ENCODE measurements at places on chromosomes 2 and 18.

GRCh38 chr18:8705238-8705960 is at the start of gene MTCL1:
MTCL1 (plus strand) TSS chr18:8705556; CDS start chr18:8705661, 105 bp downstream.
- DNase-seq: peak; percentile 45

DNA sequence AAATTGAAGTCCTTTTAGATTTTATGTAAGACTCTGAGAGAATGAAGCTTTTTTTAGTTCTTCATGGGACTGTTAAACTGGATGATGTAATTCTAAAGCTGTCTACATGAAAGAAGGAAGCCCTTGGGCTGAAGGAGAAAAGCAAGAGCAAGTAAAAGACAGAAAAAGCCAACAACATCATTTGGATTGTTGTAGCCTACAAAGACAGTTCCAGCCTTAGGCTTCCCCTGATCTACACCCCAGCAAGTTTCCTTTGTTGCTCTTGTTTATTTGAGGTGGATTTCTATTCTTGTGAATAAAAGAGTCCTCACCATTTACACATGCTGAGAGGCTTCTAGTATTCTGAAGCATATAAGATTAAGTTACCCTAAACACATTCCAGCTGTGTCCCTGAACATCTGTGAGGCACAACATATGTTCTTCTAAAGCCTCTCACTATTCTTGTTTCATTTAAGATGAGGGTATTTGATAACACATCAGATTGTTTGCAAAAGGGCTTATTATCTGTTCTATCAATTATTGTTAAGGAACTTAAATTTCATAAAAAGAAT is 377.8 kb downstream of the LNPK start:
- no peak for DNase-seq

DNA sequence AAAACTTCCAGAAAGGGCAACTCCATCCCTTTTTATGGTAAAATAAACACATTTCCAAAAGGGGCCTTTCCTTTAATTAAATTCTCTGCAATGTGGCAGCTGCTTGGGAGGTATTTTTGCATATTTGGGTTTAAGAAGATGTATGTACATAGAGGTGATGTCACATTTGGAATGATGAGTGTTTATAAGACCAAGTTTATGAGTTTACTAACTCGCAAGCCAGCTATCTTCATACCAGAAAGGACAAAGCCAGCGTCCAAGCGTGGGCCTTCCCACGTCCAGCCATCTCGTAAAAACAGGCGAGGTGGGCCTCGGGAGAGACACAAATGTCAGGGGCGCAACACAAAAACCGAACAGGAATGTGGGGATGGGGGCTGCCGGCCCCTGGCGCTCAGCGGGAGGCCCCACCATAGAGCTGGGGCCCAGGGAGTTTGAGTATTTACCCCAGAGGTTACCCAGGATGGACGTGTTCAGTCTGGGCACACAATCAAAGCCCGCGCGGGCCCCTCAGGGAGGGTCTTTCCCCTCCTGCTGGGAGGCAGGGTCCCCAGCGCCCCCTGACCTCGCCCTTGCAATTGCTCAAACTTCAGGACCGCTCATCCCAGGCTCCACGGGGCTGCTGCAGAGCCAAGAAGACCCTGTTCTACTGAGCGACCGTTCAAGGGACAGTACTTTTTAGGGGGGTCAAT is 137.3 kb downstream of the TWIST2 start:
- no peak for DNase-seq

DNA sequence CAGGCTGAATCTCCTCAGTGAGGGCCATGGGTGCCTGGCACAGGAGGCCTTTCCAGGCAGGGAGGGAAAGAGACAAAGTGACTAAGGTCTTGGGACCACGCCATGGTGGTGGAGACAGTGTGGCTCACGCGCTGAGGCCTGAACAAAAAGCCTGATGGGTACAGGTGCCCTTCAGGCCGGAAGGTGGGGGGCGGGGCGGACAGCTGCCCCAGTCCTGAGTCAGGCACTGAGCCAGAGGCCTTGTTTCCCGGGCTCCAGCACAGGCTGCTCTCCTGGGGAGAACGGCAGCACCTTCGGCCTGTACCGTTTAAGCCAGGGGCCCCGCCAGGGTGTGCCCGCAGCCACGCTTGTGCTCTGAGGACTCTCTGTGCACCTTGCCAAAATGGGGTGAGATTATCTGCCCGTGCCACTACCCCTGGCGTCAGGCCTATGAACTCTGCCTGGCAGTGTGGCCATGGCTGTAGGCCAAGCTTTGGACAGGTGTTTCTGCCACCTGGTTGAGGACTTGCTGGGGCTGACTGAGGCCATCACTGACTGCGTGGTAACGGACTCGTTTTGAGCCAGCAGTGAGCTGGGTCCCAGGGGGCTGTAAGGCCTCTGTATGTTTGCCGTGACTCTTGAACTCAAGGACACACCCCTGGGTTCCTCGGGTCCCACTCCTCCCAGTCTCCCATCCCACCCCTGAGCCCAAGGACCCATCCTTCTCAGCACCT is 31.7 kb upstream of the DNMT3A start:
- no peak for DNase-seq
